ENCODE measurements at places on chromosomes 3 and 15. TPM values are rescaled to one million over a fixed set of nuclear protein-coding genes. Genes with fewer than 3 reads are reported as not detected.

- DNase-seq = no peak
These were observed 354.1 kb downstream of the SHQ1 start for GRCh38 chr3:72494130-72494529.

DNA sequence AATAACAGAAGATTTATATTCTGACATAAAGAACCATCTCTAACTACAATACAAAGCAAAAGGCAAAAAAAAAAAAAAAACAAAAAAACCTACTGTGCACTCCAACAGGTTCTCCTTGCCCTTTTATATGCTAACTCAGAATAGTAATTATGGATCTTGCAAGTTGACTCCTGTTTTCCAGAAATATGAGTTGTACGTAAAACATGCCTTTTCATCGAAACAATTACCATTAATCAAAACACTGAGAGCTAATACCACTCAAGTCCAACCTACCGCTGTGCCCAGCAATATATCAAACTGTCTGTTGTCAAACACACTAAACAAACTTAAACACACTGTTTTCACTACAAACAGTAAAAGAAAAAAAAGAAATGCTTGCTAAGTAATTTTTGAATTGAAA lies 389.8 kb downstream of the TBC1D5 start:
- DNase-seq = no peak

DNA sequence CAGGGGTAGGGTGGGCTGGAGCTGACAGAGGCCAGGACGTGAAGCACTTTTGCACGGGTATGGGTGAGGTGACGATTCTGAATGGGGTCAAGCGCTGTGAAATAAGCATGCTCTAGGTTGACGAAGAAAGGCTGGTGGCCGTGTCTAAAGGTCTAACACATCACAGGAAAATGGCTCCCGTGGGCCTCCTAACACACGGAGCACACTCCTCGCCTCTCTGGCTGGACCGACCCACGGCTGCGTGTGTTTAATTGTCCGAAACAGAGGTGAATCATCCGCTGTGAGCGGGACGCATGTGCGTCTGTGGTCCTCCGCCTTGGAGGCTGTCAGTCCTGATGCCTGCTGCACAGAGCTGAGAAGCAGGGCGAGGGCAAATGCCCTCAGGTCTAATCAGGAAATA lies 130.6 kb downstream of the NSMCE3 start:
- no peak for DNase-seq

GRCh38 chr3:25433868-25434267 lies 5.8 kb downstream of the RARB start:
- DNase-seq = no peak

DNA sequence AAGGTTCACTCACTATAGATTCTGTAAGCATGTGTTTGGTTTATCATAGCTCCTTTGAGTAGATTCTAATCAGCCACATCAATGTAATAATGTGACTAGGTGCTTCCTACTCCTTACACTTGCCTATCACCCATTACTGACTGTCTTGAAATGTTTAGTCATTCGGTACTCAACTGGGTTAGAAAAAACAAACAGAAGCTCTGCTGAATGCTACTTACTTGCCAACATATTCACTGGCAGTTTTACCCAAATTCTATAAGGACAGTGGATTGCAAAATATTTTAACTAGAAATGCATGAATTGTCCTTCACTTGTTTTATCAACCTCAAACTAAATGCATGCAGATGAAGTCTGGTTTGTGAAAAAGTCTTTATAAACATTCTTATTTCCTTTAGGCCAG lies 352.1 kb upstream of the ALCAM start:
- DNase-seq = no peak

- DNase-seq = peak; percentile 14
These were observed 424 bp downstream of the HAUS2 start for GRCh38 chr15:42549032-42549491.

Gene GOLGA6L4
- not detected for total RNA-seq

Gene LEKR1
- 11.5 TPM for total RNA-seq

Gene KLHDC8B
- 2.0 TPM for total RNA-seq

Data from H4 (cell line).